ENCODE measurements at places on chromosomes 3 and 15.

GRCh38 chr3:48685293-48685602 is 467 bp downstream of the NCKIPSD start:
- no peak for DNase-seq

DNA sequence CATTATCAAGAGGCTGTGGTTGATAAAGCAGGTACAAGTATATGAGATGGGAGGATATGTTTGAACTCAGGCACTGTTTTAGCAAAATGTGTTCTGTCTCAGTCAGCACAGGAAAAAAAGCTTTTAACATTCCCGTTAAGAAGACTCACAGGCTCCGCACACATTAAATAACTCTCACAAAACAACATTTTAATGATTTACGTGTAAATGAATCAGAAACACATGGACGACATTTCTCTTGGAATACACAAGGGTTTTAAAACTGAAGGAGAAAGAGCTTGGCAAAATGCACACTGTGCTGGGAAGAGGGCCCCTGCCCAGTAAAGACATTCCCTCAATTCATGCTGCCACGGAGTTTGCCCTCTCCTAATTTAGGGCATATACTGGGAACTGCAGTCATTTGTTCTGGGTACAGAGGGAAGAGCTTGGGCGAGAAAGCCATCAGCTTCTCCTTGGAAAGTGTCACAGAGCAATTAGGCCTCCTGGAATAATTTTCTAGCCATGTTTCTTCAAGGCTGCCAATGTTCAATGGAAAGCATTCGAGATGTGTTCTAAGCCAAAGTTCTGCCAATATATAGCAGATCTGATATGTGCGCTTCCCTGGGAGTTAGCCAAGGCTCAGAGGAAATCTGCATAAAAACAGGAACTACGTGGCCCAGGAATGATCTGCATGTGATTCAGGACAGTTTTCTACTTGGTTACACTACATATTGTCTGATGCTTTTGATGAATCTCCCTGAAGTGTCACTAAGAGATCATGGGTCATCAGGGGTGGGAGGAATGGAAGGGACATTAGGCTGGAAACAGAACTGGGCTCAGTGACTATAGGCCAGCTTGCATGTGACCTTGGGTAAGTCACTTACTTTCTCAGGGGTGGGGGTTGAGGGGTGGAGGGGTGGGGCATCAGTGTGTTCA is 2.2 kb upstream of the MASP1 start:
- no peak for DNase-seq

DNA sequence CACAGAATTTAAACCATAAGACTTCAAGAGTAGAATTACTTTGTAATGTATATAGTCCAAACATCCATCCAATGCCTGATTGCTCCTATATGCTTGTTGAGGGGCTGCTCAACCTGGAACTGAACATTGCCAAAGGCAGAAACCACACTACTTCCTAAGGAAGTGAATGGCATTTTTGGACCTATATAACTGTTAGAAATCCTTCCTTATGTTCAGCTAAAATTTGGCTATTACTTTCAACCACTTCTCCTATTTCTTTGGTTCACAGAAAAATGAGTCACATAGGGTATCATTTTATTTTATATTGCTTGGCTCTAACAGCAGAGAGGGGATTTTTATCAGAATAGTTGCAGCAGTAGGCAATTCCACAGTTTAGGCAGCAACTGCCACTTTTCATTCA is 342.1 kb downstream of the SLC9A9 start:
- DNase-seq, result no peak

DNA sequence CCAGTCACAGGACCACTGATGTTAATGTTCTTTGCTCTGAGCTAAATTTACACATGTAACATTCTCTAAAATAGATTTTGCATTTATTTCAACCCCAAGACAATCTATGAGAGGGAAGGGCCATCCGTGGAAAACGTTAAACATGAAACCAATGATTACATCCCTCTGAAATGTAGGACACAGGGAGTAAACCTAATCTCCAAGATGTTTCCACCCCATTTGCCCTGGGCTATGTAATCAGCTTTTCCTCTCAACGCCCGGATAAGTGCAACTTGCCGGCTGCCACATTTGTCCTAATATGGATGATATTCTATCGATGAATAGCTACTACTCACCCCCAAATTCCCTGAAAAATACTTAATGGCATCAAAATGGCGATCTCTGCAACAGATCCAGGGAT is 6.4 kb upstream of the FMN1 start:
- DNase-seq, result no peak

- DNase-seq, result no peak
These were observed 44.5 kb upstream of the SLCO2A1 start for GRCh38 chr3:134074001-134074789.

GRCh38 chr15:98718426-98719136 is 70.2 kb downstream of the IGF1R start:
- DNase-seq, result no peak

DNA sequence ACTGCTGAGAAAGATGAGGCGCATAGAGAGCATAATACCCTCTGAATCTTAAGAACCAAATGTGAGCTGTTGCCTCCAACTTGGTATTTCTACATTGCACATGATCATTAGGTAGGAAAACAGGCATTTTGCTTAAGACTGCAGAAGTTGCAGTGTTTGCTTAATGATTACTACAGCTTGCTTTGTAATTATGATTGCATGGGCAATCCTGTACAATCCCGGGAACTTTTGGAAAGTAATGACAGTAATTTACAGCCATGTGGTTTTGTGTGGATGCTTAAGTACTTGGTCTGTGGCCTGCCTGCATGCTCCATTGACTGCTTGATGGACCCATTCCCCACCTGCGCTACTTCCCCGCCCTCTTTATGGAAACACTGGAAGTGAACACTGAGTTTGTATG is 301.1 kb downstream of the DIPK2A start:
- no peak for DNase-seq

- no peak for DNase-seq
These were observed 5.2 kb downstream of the THSD4 start for GRCh38 chr15:71120428-71120944.

GRCh38 chr3:72950372-72950771 is 46.2 kb upstream of the PPP4R2 start:
- DNase-seq, result no peak

DNA sequence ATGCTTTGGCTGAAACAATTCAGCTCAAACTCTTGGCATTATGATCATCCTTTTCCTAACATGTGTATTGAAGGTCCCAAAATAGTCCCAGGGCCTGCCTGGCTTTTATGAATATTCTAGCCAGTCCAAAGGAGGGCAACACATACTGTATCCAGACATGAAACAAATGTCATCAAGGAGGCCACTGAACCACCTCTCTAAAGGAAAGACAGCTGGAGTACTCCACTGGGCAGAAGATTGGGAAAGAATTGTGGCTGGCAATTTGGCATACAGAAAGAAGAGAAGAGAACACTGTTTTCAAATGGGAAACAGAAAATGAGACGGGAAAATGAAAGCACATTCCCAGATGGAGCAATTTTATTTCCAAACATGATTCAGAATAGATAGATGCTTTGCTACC is 80.6 kb downstream of the NCEH1 start:
- no peak for DNase-seq

GRCh38 chr3:122668930-122669730 is 11.5 kb upstream of the PARP14 start:
- DNase-seq, result peak; percentile 41

DNA sequence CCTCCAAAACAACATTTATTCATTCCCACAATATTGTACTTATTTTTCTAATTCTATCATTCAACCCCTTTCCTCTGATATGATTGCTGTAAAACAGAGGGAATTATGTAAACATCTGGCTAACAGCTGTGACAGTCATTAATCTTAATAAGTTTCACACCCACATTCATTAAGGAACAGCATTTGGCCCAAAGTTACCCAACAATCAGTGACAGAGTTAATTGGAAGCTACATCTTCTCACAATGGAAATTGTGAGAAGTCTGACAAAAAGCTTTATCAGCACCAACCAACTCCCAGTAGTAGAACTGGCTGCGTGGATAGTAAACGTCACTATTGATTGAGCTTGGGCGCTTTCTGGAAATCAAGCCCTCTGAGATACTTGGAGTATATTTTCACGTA is 165.8 kb upstream of the SLC24A5 start:
- no peak for DNase-seq

GRCh38 chr3:14801031-14801430 is 17.7 kb upstream of the FGD5 start:
- no peak for DNase-seq

GRCh38 chr15:85312486-85312885 is 67.9 kb upstream of the AKAP13 start:
- DNase-seq, result no peak

GRCh38 chr15:93049233-93049632 is 39.8 kb downstream of the RGMA start:
- DNase-seq, result no peak

GRCh38 chr15:25719101-25719985 is 143.8 kb downstream of the ATP10A start:
- no peak for DNase-seq

DNA sequence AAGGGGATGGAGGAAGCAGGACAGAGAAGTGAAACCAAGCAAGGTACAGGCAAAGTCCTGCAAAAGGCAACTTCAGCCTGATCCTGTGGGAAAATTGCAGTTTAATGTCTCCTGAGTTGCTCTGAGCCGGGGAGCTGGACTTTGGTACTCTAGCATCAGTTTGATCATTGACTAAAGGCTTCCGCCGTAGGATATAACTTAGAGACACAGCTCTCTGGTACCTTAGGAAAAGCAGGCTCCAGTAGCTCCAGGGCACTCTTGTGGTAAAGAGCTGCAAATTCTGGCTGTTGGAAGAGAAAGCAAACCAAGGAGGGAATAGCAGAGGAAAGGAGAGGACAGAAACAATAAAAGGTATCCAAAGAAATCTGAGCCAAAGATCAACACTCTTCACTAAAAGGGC is 521.1 kb downstream of the PLOD2 start:
- no peak for DNase-seq

GRCh38 chr3:115788921-115789470 is 165.7 kb downstream of the GAP43 start:
- no peak for DNase-seq

DNA sequence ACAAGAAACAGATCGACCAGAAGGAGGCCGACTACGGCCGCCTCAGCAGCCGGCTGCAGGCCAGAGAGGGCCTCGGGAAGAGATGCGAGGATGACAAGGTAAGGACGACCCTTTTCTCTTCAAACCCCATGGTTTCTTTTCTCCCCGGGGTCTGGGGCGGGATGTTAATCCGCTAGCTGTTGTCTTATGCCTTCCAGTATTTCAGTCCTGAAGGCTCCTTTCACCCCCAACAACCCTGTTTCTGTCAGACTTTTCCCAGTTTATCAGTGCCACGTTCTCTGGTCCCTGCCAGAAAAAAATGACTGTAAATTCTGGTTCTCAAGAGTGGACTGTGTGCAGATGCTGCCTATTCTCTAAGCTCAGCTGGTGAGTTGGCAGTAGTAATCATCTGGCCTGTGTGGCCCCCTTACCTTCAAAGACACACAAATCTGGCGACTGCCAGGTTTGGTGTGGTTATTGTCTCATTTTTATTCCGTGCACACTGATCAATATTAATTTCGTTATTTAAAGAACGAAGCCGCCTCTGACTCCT is 806 bp downstream of the GOLM2 start:
- DNase-seq, result no peak

DNA sequence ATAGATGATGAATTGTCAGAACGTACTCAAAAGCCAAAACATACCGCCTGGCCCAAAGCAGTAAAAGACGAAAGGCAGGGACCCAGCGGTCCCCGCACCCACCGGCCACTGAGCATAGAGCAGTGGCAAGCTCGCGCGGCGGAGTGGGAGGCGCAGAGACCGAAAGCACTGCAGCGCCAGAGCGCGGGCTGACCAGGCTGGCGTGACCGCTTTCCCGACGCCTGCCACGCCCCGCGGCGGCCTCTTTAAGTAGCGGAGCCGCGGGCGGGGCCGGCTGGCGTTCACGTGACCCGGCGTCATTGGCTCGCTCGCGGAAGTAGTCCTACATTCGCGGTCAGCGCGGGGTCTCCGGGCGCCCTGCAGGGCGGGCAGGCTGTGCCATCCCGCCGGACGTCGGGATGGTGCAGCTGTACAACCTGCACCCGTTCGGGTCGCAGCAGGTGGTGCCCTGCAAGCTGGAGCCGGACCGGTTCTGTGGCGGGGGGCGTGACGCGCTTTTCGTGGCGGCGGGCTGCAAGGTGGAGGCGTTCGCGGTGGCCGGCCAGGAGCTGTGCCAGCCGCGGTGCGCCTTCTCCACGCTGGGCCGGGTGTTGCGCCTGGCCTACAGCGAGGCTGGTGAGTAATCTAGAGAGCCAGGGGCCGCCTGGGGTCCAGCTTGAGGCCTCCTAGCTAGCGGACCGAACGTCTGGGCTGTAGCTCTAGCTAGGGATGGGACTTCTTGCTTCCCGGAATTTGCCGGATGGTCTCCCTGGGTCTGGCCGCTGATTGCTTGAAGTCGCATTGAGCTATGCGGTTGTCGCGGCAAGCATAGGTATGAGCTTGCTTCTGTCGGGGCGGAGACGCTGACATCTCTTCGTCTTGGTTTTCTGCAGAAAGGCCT is at the start of gene HPS3:
Gene HPS3, plus strand, starts transcription at position 313 of the 880 bp plus-strand sequence. Its CDS starts 86 bp downstream, at position 399.
- peak; percentile 78 for DNase-seq

DNA sequence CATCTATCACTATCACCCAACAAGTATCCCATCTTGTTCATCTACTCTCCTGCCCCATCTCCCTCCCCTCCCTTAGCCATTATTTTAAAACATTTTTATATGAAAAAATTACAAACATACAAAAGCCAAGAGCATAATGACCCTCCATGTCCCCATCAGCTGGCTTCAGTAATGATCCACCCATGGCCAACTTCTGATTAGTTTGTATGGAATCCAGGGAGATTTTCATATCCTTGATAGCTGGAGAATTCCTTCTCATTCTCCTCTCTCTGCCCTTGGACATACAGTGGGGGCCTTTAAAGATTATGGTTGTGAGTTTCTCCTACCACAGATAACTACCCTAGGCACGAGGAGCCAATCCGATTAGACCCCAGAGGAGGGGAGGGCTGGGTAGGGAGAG is 40.2 kb downstream of the IRAK2 start:
- no peak for DNase-seq

DNA sequence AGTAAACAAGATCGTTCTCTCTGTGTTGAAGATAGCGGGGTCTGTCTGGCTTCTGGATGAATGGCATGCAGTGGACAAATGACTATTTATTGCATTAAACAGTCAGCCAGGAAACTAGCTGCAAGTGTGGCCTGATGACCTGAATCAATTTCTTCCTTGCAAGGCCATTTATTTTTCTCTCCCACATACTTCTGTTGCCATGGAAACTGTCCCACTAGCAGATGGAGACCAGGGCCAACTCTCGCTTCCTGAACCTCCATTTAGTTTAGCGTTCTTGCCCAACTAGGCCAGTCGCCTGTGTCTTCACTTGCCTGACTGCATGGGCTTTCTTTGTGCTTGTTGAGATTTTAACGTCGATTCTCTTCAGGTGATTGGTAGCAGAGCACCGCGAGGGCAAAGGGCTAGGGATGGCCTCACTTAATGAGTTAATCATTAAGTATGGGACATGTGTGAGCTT is 27.6 kb downstream of the LMCD1 start:
- no peak for DNase-seq

GRCh38 chr3:24128199-24129005 is 183.3 kb downstream of the NR1D2 start:
- DNase-seq, result no peak

DNA sequence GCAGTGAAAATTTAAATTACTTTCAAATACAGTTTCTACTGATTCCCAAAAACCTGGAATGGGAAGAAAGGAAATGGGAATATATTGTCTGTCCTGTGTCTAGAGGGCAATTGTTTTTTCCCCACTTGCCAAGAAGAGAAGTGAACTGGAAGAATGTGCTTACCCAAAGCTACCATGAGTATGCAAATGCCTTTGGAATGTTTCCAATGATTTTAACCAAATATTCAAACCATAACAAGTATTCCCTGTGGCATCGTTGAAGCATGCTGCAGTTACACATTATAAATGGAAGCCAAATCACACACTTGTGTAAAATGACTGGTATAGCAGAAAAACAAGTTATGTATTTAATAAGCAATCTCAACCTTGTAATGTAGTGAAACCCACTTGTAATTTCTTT is 368.2 kb downstream of the GBE1 start:
- no peak for DNase-seq

Measured in stimulated activated CD8-positive, alpha-beta memory T cell treated with anti-CD3 and anti-CD28 coated beads, Interleukin-15, amount 100 ng/mL, for 48 hours (primary cell).